Smooth muscle cell of the pulmonary artery (primary cell): ENCODE measurements at places on chromosomes 11 and 22. TPM values are rescaled to one million over a fixed set of nuclear protein-coding genes. Genes with fewer than 3 reads are reported as not detected.

The FAM227A gene
- total RNA-seq, result 1.1 and 3.9 TPM in 2 replicates

The TRIM6 gene
- 3.0 and 5.1 TPM in 2 replicates for total RNA-seq

The GP1BB gene
- 4.3 and 5.9 TPM in 2 replicates for total RNA-seq

The KCNC1 gene
- 0.20 TPM in 1 of 2 replicates, not detected in the other for total RNA-seq

The AQP11 gene
- total RNA-seq, result 1.6 and 3.0 TPM in 2 replicates

The TMPRSS13 gene
- total RNA-seq, result not detected in 2 replicates

The CSNK1E gene
- total RNA-seq, result 119 and 191 TPM in 2 replicates

The PGA5 gene
- 0.65 TPM in 1 of 2 replicates, not detected in the other for total RNA-seq

The LAYN gene
- total RNA-seq, result 21.2 and 35.2 TPM in 2 replicates

The BET1L gene
- total RNA-seq, result 34.9 and 44.1 TPM in 2 replicates

The RFPL2 gene
- not detected in 2 replicates for total RNA-seq

The PPP6R2 gene
- total RNA-seq, result 57.9 and 70.7 TPM in 2 replicates

The THY1 gene
- 89.7 and 92.0 TPM in 2 replicates for total RNA-seq

The PGGHG gene
- 14.9 and 25.8 TPM in 2 replicates for total RNA-seq

The ARHGAP20 gene
- total RNA-seq, result 3.0 and 6.1 TPM in 2 replicates

The SLC22A8 gene
- not detected in 2 replicates for total RNA-seq

The SHISA8 gene
- not detected in 2 replicates for total RNA-seq

The GAB4 gene
- not detected in 2 replicates for total RNA-seq

The OR8G5 gene
- not detected in 2 replicates for total RNA-seq

The UBQLNL gene
- total RNA-seq, result 0.23 and 0.33 TPM in 2 replicates

The NLRP14 gene
- 0.07 and 0.10 TPM in 2 replicates for total RNA-seq

The ANO1 gene
- 3.8 and 11.7 TPM in 2 replicates for total RNA-seq

The F2 gene
- not detected in 2 replicates for total RNA-seq

The MAJIN gene
- not detected in 2 replicates for total RNA-seq

The C11orf52 gene
- total RNA-seq, result 0.23 and 0.72 TPM in 2 replicates

The DKK3 gene
- total RNA-seq, result 561 and 670 TPM in 2 replicates

The JHY gene
- 1.2 and 1.8 TPM in 2 replicates for total RNA-seq
